ENCODE measurements at places on chromosomes 2 and 18. TPM values are rescaled to one million over a fixed set of nuclear protein-coding genes. Genes with fewer than 3 reads are reported as not detected.

SCN7A gene
- polyA plus RNA-seq = 3.0 TPM

RBM43 gene
- polyA plus RNA-seq = 5.0 TPM

C2orf74 gene
- polyA plus RNA-seq = 74.8 TPM

ZNG1B gene
- 85.1 TPM for polyA plus RNA-seq

LYG2 gene
- polyA plus RNA-seq = not detected

LONRF2 gene
- polyA plus RNA-seq = 8.4 TPM

TLX2 gene
- polyA plus RNA-seq = 22.8 TPM

EPB41L3 gene
- polyA plus RNA-seq = 36.5 TPM

ASPRV1 gene
- 2.8 TPM for polyA plus RNA-seq

CXCR1 gene
- 0.24 TPM for polyA plus RNA-seq

SLC11A1 gene
- 89.9 TPM for polyA plus RNA-seq

DAW1 gene
- not detected for polyA plus RNA-seq

PAX8 gene
- 13.3 TPM for polyA plus RNA-seq

GAREM1 gene
- polyA plus RNA-seq = 5.5 TPM

CTIF gene
- 33.4 TPM for polyA plus RNA-seq

REEP1 gene
- polyA plus RNA-seq = 1.7 TPM

AQP4 gene
- polyA plus RNA-seq = 0.07 TPM

ACTR1B gene
- 88.6 TPM for polyA plus RNA-seq

TEKT4 gene
- not detected for polyA plus RNA-seq

SLC38A11 gene
- 14.6 TPM for polyA plus RNA-seq

ABCG5 gene
- polyA plus RNA-seq = 0.33 TPM

CFC1 gene
- 4.9 TPM for polyA plus RNA-seq

MARCO gene
- polyA plus RNA-seq = 14.5 TPM

C18orf54 gene
- polyA plus RNA-seq = 0.64 TPM

Data from adrenal gland (tissue), 19 donors.